ENCODE measurements at places on chromosomes 2 and 18.

DNA sequence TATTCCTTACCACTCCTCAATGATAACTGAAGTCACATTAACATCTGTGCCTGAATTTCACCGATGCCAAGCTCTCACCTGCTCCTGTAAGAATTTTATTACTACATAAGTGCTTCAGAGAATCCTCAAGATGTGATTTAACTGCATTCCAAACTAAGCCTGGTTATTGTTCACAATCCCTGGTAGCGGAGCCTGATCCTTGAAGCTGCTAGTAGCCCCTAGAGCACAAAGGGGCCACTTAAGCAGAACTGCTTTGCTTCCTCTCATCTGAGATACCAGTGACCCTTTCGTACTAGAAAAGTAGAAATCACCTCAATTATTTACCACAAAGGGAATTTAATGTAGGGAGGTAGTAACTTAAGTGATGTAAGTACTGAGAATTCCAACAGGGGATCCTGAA is 529.6 kb downstream of the CPS1 start:
- DNase-seq: no peak

GRCh38 chr2:183035298-183035953 is 2.8 kb downstream of the NCKAP1 start:
- no peak for DNase-seq

- DNase-seq: no peak
Observed at GRCh38 chr2:205438241-205438640, 244.1 kb upstream of the NRP2 start.

DNA sequence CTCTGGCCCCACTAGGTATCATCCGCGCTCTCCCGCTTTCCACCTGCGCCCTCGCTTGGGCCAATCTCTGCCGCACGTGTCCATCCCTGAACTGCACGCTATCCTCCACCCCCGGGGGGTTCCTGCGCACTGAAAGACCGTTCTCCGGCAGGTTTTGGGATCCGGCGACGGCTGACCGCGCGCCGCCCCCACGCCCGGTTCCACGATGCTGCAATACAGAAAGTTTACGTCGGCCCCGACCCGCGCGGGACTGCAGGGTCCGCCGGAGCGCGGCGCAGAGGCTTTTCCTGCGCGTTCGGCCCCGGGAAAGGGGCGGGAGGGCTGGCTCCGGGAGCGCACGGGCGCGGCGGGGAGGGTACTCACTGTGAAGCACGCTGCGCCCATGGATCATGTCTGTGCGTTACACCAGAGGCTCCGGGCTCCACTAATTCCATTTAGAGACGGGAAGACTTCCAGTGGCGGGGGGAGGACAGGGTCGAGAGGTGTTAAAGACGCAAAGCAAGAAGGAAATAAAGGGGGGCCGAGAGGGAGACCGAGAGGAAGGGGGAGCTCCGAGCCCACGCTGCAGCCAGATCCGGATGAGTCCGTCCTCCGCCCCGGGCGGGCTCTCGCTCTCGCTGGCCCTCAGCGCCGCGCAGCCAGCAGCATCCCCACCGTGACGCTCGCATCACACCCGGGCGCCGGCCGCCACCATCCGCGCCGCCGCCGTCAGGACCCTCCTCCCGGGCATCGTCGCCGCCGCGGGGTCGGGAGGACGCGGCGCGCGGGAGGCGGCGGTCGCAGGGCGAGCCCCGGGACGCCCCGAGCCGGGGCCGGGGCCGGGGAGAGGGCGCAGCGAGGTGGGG is 664 bp downstream of the NETO1 start:
- no peak for DNase-seq

DNA sequence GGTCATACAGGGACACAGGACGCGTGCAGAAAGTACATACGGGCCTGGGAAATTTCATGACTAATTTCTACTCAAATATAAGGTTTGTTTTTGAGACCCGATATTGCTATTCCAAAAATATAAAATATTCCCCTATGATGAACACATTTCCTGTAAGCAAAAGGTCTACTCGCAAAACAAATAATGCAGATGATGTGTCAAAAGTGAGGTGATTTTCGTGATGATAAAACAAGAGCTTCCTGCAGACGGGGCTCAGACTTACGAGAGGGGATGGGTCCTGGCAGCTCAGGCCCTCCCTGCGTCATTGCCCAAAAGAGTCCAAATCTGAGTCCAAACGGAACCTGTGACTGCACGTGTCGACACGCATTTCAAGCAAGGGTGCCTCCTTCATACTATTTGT is 62.7 kb downstream of the MBP start:
- DNase-seq: no peak

- no peak for DNase-seq
Observed at GRCh38 chr2:231334179-231334930, 61.2 kb upstream of the B3GNT7 start.

DNA sequence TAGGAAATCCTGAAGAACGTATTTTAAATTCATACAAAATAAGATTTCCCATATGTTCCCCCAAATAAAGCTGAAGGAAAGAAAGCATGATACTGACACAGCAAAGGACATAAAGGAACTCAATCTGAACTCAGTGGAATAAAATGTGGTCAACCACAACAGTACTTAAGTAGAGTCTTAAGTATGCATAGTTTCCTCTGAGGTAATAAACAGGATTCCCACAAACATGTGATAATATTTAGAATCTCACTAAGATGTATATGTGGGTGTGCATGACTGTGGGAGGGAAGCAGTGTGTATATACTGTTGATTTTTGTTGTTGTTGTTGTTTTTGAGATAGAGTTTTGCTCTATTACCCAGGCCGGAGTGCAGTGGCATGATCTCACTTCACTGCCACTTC is 69.3 kb downstream of the NOL10 start:
- DNase-seq: no peak

DNA sequence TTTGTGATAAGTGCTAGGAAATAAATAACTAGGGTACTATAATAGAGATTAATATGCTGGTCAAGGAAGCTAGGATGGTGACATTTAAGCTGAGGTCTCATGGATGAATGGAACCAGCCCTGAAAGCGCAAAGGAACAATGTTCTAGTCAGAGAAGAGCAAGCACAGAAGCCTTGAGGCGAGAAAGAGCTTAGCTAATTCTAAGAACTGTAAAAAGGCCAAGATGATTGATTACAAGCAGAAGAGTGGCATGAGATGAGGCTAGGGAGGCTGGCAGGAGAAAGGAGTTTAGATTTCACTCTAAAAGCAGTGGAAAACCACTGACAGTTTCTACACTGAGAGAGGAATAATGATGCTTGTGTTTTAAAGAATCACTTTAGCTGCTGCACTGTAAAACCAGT is 3.4 kb upstream of the YIPF4 start:
- DNase-seq: no peak

DNA sequence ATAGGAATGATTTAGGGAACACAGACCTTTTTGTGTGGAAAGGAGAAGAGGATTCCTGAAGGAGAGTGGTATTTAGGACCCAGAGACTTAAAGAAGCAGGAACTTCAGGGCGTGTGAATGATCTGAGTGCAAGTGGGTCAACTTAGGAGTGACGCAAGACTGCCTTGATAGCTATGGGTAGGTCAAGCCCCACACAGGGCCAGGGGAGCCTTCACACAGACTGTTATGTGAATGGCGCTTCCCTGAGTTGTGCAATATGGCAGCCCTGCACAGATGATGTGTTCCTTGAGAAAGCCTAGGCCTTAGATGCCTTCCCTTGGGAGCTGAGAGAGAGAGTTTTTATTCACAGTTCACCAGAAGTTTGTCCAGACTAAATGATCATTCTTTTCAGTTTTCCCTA is 47.1 kb upstream of the IGFBP5 start:
- DNase-seq: no peak

- DNase-seq: no peak
Observed at GRCh38 chr18:66193938-66194337, 410.0 kb downstream of the CDH19 start.

DNA sequence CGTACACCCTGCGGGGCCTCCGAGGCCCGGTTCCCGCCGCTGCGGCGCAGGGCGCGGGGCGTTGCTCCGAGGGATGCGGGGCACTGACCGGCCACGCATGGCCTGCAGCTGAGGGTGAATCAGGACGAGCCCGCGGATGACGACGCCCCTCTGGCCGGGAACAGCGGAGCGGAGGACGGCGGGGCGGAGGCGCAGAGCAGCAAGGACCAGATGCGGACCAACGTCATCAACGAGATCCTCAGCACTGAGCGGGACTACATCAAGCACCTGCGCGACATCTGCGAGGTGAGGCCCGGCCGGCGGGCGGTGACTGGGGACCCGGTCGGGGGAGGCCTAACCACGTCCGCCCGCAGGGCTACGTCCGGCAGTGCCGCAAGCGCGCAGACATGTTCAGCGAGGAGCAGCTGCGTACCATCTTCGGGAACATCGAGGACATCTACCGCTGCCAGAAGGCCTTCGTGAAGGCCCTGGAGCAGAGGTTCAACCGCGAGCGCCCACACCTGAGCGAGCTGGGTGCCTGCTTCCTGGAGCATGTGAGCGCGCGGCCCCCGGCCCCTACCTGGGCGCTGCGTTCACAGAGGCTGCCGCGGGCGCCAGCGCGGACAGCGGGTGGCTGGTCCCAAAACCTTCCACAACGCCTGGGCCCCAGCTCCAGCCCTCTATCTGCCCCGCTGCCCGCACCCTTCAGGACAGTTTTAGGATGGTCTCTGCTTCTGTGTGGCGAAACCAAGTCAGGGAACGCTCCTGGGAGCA is 53.2 kb downstream of the FAM168B start:
- no peak for DNase-seq

GRCh38 chr18:76258209-76258608 is 236.8 kb downstream of the ZNF516 start:
- DNase-seq: no peak

- DNase-seq: no peak
Observed at GRCh38 chr18:30925795-30926194, 116.7 kb downstream of the DSC3 start.

DNA sequence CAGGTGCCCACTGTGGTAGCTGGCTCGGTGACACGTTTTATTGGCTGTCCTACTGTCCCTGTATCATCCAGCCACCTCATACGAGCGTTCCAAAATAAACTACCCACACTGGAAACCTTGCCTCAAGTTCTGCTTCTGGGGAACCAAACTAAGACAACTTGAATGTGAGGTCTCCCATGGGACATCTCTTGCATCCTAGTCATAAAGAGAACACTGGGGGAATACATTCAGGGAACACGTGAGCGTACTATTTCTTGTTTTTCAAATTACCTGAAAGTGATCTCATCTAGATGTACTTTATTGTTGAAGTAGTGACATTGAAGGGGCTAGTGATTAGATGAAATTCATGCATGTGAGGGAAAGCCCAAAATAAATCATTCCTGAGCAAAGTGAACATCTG is 15.0 kb downstream of the LYG2 start:
- no peak for DNase-seq

DNA sequence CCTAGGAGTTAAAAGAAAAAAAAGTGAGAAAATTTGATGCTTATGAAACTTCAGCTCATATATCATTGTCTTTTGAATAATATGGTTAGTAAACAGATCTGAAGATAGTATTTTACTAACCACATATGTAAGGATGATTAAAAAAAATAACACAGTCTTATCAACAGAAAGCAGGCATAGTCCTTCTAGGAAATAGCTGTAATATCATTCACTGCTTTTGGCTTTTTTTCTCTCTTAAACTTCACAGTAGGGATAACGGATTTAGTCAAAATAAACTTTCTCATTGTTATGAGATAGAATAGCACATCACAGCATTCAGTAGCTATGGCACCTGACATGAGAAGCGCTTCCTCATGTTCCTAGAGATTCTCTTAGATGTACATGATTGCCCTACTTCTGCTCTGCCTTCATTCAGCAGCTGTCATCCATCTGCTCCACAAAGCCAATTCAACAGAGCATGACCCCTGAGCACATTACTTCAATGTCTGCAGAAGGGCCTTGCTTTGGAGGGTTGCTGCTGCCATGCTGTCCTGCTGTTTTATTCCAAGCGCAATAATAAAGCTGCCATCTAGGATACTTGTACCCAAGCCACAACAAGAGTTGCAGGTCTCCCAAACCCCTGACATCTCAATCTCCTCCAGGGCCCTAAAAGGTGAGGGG is 67.0 kb downstream of the TTC21B start:
- DNase-seq: no peak

- no peak for DNase-seq
Observed at GRCh38 chr2:129726216-129726615, 253.2 kb upstream of the RAB6C start.

GRCh38 chr2:37786191-37786698 is 114.8 kb upstream of the CDC42EP3 start:
- DNase-seq: no peak

DNA sequence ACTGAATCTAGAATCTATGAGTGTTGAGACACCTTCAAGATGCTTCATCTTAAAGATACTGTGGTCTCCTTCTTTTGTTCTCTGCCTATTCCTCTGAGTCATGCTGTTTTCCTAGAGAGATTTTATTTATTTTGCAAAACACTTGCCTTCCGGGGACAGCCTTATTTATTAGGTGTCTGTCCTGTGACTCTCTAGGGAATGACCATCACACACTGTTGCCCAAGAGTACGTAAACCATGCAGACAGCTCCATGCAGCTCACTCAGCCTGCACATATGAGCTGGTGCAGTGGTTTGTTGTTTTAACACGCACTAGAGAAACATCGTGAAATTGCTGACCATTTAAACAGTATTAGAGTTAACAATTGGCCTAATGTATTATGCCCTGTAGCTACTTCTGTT is 12.4 kb upstream of the ADCYAP1 start:
- DNase-seq: no peak

DNA sequence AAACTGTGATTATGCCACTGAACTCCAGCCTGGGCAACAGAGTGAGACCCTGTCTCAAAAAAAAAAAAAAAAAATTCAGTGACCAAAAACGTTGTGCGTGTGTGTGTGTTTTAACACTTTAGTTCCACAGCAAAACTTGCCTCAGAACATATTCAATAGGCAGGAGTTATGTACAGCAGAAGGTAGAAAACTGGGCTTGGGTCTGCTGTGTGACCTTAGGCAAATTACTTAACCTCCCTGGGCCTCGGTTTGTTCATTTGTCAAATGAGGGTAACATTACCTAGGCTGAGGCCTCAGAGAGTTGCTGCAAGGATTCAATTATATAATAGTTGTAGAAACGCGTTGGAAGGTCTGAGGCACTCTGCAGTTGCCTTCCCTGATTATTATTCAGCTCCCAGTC is 10.3 kb upstream of the SCG2 start:
- no peak for DNase-seq

DNA sequence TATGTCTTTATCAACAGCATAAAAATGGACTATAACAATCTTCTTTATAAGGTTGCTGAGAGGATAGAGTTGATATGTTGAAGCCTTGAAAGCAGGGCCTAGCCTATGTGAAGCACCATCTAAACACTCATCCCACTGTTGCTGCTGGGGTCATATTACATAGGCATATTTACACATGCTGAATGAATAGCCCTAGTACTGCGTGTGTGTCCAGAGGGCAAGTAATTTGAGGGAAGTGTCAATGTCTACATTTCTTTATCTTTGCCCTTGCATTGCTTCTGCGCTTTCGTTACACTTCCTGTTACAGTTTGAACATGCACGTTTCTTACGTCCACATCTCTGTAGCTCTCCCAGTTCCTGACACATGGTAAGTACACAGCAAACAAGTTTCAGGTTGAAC is 280.3 kb upstream of the ATP5MC3 start:
- no peak for DNase-seq

DNA sequence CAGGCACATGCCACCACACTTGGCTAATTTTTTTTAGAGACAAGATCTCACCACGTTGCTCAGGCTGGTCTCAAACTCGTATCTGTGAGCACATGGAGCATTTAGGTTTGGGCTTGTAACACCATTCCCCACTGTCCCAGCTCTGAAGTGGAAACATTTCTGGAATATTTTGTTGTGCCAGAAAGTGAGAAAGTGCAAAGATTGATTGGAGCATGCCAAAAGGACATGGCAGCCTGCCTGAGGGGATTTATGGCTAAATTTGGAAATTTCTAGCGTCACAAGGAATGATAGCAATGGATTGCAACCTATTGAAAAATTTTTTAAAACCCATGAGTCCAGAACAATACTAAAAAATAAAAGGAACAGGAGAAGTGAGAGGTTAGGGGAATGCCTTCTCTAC is 136.8 kb downstream of the ESCO1 start:
- no peak for DNase-seq
